ENCODE measurements at places on chromosomes 12 and 14. TPM values are rescaled to one million over a fixed set of nuclear protein-coding genes. Genes with fewer than 3 reads are reported as not detected.

The CLEC2A gene
- total RNA-seq = not detected

The SERPINA9 gene
- total RNA-seq = not detected

The PHETA1 gene
- 28.6 TPM for total RNA-seq

The ANKS1B gene
- total RNA-seq = 2.5 TPM

The DBX2 gene
- total RNA-seq = 0.07 TPM

DNA sequence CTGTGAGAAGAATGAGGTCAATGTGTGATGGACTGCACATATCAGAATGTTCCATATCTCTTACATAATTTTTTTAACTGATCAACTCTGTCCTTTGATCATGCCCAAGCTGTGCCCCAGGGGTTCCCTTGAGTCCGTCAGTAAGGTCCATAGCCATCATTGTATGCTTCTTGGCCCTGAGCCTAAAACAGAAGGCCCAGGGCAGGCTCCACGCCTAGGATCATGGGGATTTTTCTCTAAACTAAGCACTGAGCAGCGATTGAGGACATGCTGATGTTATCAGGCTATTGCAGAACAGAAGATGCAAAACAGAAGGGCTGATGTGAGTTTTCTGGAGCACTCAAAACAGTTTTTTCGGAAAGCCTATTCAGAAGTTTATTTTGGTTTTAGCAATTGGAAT, 20.9 kb downstream of the RNASE9 start:
- DNase-seq = no peak

DNA sequence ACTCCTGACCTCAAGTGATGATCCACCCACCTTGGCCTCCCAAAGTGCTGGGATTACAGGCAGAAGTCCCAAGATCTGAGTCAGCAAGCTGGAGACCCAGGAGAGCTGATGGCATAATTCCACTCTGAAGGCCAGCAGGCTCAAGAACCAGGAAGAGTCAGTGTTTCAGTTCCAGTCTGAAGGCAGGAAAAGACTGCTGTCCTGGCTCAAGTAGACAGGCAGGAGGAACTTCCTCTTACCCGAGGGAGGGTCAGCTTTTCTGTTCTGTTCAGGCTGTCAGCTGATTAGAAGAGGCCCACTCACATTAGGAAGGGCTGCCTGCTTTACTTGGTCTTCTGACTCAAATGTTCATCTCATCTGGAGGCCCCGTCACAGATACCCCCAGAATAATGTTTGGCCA, 206.0 kb upstream of the MYL2 start:
- DNase-seq = no peak

DNA sequence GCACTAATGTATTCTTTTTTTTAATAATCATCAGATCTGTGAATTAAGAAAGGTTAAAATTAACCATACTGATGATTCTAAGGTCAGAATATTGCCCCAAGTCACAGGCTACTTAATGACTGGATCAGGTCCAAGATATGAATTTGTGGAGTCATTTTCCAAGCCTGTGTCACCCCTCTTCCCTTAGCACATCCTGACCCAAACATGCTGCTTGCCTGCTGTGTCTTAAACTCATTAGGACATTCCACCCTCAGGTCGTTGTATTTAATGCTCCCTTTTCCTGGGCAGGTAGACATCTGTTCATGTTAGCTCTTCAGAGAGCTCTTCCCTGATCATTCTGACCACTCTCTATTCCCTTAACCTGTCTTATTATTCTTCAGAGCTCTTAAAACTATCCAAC, 463.5 kb upstream of the PDE3A start:
- DNase-seq = no peak

GRCh38 chr12:713281-713875, 39.0 kb upstream of the WNK1 start:
- DNase-seq = no peak

All from left ventricle myocardium superior (tissue), 1 donor.